Activated CD8-positive, alpha-beta memory T cell treated with anti-CD3 and anti-CD28 coated beads for 1 hour (primary cell): ENCODE measurements at places on chromosomes 7 and 10.

- no peak for DNase-seq
Observed at GRCh38 chr10:7589748-7590147, 77.0 kb downstream of the ITIH5 start.

DNA sequence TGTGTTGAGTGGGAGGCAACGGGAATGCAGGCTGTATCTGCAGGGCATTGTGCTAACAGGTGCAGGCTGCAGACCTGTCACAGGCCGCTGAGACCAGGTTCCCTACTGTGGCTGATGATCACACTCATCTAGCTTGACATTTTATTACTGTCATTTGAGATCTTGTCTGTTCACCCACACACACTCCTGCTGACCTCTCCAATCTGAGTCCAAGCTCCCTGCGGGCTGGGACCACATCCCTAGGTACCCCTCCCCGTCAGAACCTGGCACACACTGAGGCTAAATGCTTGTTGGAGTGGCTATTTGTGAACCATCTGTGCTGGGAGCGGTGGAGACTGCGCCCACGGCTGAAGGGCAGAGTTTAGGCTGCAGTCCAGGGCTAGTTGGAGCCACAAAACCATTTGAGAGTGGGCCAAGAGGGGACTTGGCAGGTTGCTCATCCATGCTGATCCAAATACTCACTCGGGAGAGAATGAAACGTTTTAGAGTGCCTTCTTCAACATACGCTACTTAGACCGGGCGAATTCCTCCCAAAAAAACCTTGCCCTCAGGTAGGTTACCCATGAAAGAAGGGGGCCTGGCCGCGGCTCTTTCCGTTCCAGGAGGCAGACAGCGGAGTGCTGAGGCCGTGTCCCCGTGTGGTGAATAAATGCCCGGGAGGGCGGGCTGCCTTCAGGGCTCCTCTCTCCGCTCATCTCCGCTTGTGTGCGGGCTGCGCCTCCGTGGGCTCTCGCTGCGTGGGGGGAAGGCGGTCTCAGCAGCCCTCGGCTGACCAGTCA, 164.4 kb downstream of the RGS10 start:
- DNase-seq: no peak

DNA sequence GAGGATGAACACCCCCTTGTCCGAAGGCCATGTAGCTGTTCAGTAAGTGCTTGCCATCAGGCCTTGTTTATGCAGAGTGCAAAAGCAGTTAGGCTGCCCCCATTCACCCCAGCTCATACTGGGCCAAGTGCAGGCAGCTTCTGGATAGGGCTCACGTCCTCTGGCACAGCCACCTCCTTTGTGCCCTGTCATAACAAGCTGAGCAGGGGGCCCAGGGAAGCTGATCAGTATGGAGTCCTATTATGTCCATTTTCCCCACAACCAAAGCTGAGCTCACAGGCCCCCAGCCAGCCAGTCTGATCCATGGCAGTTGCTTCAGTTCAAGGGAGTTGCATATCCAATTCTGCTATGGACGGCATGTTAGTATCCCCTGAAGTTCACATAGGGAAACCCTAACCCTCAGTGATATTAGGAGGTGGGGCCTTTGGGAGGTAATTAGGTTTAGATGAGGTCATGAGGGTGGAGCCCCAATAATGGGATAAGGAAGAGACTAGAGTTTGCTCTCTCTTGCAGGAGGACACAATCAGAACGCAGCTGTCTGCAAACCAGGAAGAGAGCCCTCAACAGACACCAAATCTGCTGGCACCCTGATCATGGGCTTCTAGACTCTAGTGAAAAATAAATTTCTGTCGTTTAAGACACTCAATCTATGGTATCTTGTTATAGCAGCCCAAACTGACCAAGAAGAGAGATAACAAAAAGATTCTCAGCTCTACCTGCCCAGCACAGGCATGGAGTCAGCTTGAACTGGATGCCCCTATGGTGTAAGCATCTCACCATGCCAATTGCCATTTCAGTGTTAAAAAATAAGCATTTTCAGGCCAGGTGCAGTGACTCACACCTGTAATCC, 155.9 kb downstream of the FGFR2 start:
- no peak for DNase-seq

GRCh38 chr10:90193240-90193985, 492.0 kb downstream of the KIF20B start:
- no peak for DNase-seq

- DNase-seq: no peak
Observed at GRCh38 chr7:69746383-69746782, 148.1 kb downstream of the AUTS2 start.

- no peak for DNase-seq
Observed at GRCh38 chr7:150851492-150852370, 586 bp upstream of the AOC1 start.

DNA sequence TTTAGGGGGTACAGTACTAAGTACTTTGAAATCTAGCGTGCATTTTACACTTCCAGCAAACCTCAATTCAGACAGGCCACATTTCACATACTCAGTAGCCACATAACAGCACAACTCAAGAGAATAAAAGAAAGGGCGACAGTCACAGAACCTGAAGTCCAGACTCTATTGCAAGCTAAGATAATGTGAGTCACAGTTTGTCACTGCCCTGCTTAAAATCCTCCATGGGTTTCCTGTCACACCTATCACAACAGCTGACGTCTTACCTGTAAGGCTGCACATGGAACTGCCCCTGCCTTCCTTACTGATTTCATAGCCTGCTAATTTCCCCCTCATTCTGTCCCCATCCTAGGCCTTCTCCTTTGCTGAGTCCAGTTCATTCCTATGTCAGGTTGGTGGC, 16.1 kb upstream of the CDK14 start:
- DNase-seq: no peak

DNA sequence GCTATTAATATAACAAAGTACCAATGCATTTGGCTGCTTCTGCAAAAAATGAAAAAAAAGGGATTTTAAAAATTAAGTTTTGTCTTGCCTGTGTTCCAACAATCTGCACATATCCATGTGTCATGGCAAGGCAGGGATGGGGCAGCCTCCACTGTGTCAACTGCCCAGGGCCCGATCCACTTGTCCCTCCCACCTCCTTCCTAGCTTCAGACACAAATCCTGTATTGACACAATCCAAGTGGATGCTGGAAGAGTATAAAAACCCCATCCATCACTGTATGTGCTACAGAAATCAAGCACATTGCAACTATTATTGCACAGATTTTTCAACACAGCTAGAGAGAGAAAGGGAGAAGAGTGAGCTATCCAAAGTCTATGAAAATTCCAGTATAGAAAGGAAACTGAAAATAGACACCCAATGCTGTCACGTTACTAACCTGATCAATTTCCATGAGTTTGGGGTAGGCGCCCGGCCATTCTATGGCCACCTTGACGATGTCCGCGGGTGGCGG, 106.4 kb downstream of the ELMO1 start:
- no peak for DNase-seq
